Stomach (tissue), 19 donors: ENCODE measurements at places on chromosomes 4 and X. TPM values are rescaled to one million over a fixed set of nuclear protein-coding genes. Genes with fewer than 3 reads are reported as not detected.

DNA sequence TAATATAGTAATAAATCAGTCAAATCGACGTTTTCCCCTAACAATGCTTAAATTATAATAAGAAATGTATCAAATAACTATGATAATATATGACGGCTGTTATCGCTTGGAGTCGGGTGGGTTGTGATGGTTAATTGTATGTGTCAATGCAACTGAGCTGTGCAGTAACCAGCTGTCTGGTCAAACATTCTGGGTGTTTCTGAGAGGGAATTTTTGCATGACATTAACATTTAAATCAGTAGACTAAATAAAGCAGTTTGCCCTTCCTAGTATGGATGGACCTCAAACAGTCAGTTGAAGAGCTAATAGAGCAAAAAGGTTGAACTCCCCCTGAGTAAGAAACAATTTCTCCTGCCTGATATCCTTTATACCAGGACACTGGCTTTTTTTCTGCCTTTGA is 96.7 kb downstream of the YIPF7 start:
- H3K27me3 ChIP-seq = no peaks in the 10 kb centered on the region
- no peaks in the 10 kb centered on the region for H3K4me1 ChIP-seq
- no peak for DNase-seq
- no peak overlapping the region for H3K27ac ChIP-seq

GRCh38 chrX:75522565-75523431 is at the start of gene ZDHHC15:
Gene ZDHHC15, minus strand, starts transcription at chrX:75523037. Its CDS starts 13 bp downstream, at chrX:75523024.
- peak within 1 kb of the TSS; percentile 77 for H3K27ac ChIP-seq
- DNase-seq = peak; percentile 83

DNA sequence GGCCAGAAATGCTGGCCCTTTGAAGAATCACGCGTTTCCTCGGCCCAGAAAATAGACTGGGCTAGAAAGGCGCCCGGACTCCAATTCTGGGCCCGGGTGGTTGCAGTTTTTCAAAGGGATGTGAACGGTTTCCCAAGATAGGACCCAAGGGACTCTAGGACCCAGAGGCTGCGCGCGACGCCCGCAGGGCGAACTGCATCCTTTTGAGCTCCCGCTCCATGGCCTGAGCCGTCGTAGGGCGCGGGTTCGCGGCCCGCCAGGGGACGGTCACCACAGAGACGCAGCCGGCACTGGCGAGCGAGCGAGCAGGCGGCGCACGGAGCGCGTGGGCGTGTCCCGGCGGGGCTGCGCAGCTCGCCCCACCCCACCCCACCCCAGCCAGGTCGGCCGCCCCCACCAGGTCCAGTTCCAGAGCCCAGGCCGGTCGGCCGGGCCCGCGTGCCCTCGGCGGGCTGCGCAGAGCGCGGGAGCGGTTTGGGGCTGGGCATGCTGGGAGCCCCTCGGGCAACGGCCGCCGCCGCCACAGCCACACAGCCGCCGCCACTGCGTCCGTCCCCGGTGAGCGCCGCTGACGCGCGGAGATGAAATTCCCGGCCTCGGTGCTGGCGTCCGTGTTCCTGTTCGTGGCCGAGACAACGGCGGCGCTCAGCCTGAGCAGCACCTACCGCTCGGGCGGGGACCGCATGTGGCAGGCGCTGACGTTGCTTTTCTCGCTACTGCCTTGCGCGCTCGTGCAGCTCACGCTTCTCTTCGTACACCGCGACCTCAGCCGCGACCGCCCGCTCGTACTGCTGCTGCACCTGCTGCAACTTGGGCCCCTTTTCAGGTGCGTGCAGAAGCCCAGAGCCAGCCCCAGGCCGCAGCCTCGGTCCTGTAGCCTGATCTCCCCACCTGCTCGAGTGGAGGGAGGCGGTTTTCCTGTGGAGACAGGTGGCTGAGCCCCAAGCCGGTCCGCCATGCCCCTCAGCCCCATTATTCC is at the start of gene XK:
TSS of gene XK (plus strand) at position 411 of the 979 bp plus-strand sequence. CDS start at position 582, 171 bp downstream.
- peak within 1 kb of the TSS; percentile 47 for H3K4me3 ChIP-seq
- no peaks in the 10 kb centered on the region for H3K36me3 ChIP-seq
- H3K27me3 ChIP-seq = no peaks in the 10 kb centered on the region
- DNase-seq = peak; percentile 65
- H3K27ac ChIP-seq = peak within 1 kb of the TSS; percentile 83

GRCh38 chr4:95439896-95440295 is 108.9 kb downstream of the UNC5C start:
- no peak overlapping the region for H3K27ac ChIP-seq
- H3K36me3 ChIP-seq = no peaks in the 10 kb centered on the region
- no peaks in the 10 kb centered on the region for H3K27me3 ChIP-seq
- H3K4me1 ChIP-seq = no peaks in the 10 kb centered on the region
- no peak overlapping the region for H3K4me3 ChIP-seq

DNA sequence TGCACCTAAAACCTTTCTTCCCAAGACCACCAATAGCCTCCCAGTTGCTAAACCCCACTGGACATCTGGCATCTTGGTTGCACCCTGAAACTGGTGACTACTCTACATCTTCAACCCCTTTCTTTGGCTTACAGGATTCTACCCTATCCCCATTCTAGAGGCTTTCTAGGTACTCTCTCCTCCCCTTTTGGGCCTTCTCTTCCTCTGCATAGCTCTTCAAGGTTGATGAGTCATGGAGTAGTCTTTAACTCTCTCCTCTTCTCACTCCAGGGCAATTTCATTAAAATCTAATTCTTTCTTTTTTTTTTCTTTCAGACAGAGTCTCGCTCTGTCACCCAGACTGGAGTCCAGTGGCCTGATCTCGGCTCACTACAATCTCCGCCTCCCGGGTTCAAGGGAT is 16.8 kb downstream of the APOO start:
- H3K36me3 ChIP-seq = no peaks in the 10 kb centered on the region
- DNase-seq = no peak
- no peaks in the 10 kb centered on the region for H3K27me3 ChIP-seq

GRCh38 chrX:103530545-103530944 is 11.3 kb upstream of the RAB40A start:
- DNase-seq = no peak
- no peak overlapping the region for H3K27ac ChIP-seq
- H3K4me3 ChIP-seq = no peak overlapping the region
- H3K27me3 ChIP-seq = peaks cover 9% of the 10 kb centered on the region
- no peaks in the 10 kb centered on the region for H3K36me3 ChIP-seq

GRCh38 chr4:31349907-31350306 is 629.7 kb downstream of the PCDH7 start:
- H3K36me3 ChIP-seq = no peaks in the 10 kb centered on the region
- no peak overlapping the region for H3K4me3 ChIP-seq
- no peaks in the 10 kb centered on the region for H3K4me1 ChIP-seq
- H3K27me3 ChIP-seq = no peaks in the 10 kb centered on the region
- no peak overlapping the region for H3K27ac ChIP-seq
- DNase-seq = peak; percentile 16

- no peak for DNase-seq
- H3K36me3 ChIP-seq = no peaks in the 10 kb centered on the region
- no peak overlapping the region for H3K27ac ChIP-seq
- H3K27me3 ChIP-seq = no peaks in the 10 kb centered on the region
- H3K4me1 ChIP-seq = no peaks in the 10 kb centered on the region
- no peak overlapping the region for H3K4me3 ChIP-seq
These were observed 148.3 kb downstream of the BANK1 start for GRCh38 chr4:101938836-101939235.

DNA sequence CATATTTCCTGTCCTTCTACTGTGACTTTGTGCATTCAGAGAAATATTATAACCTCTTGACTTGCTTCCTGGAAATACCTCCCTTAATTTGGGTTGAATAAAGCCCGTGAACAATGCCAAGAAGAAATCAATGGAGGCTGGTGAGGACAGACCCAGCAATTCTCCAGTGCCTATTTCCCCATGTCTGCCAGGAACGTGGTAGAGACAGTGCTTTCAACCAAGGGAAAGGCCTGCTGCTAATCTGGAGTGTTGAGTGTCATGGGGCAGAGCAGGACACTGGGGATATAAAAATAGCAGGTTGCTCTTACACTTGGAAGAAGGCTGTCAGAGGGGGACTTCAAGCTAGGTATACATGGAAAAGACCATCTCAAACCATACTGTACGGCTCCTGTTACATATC is 19.9 kb downstream of the TSC22D3 start:
- no peak for DNase-seq
- H3K4me1 ChIP-seq = peaks cover 20% of the 10 kb centered on the region
- no peak overlapping the region for H3K27ac ChIP-seq
- H3K36me3 ChIP-seq = no peaks in the 10 kb centered on the region
- no peak overlapping the region for H3K4me3 ChIP-seq

GRCh38 chr4:8295471-8295870 is 25.9 kb downstream of the HTRA3 start:
- H3K36me3 ChIP-seq = peaks cover 45% of the 10 kb centered on the region
- no peak overlapping the region for H3K4me3 ChIP-seq
- no peak for DNase-seq
- no peaks in the 10 kb centered on the region for H3K27me3 ChIP-seq
- no peak overlapping the region for H3K27ac ChIP-seq
- no peaks in the 10 kb centered on the region for H3K4me1 ChIP-seq

- H3K36me3 ChIP-seq = no peaks in the 10 kb centered on the region
- H3K27me3 ChIP-seq = no peaks in the 10 kb centered on the region
- DNase-seq = no peak
- H3K27ac ChIP-seq = no peak overlapping the region
- no peak overlapping the region for H3K4me3 ChIP-seq
- no peaks in the 10 kb centered on the region for H3K4me1 ChIP-seq
These were observed 154.8 kb upstream of the ZFP42 start for GRCh38 chr4:187840814-187841213.

- DNase-seq = no peak
- no peaks in the 10 kb centered on the region for H3K4me1 ChIP-seq
These were observed 7.4 kb upstream of the PDE6B start for GRCh38 chr4:617644-618641.

DNA sequence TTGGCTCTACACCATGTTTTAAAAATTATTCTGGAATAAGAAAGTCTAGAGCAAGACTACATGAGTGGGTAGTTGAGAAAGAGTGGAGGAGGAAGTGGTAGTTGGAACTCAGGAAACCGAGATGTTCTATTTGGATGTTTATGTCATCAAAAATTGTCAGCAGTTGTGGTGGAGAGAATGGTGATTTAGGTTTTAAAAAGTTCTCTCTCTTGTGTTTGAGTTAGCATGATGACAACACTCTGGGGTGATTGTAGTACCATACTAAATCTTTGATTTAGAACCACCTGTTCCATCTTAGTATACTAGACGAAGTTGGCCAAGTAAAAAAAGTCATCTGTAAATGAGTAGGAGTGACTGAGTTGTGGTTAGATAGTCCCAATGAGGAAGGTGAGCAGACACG is 40.7 kb downstream of the KLHL2 start:
- no peak overlapping the region for H3K4me3 ChIP-seq
- no peaks in the 10 kb centered on the region for H3K36me3 ChIP-seq
- no peaks in the 10 kb centered on the region for H3K4me1 ChIP-seq
- peak overlapping the region; percentile 29 for H3K27ac ChIP-seq
- H3K27me3 ChIP-seq = no peaks in the 10 kb centered on the region
- no peak for DNase-seq

- H3K36me3 ChIP-seq = no peaks in the 10 kb centered on the region
- H3K4me3 ChIP-seq = no peak overlapping the region
- no peaks in the 10 kb centered on the region for H3K27me3 ChIP-seq
- no peak overlapping the region for H3K27ac ChIP-seq
These were observed 27.2 kb upstream of the SLC6A14 start for GRCh38 chrX:116409219-116409618.

DNA sequence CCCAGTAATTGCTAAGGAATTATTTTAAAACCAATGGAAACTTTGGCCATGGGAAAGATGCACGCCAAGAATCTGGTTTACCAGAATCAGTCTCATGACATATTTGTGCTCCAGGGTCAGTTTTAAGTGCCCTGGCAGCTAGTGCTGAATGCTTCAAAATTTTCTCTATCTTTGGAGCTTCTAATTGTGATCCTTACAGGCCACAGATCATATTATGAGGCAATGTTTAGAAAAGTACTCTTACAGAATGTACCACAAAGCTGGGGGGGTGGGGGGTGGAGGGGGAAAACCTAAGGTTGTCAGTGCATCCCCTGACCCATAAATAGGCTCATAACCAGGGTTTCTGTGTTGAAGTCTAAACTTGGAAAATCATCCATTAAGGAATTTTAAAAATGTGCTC is 514.5 kb downstream of the INPP4B start:
- DNase-seq = no peak
- no peaks in the 10 kb centered on the region for H3K36me3 ChIP-seq
- H3K4me3 ChIP-seq = no peak overlapping the region
- H3K27me3 ChIP-seq = no peaks in the 10 kb centered on the region
- H3K4me1 ChIP-seq = peaks cover 19% of the 10 kb centered on the region

DNA sequence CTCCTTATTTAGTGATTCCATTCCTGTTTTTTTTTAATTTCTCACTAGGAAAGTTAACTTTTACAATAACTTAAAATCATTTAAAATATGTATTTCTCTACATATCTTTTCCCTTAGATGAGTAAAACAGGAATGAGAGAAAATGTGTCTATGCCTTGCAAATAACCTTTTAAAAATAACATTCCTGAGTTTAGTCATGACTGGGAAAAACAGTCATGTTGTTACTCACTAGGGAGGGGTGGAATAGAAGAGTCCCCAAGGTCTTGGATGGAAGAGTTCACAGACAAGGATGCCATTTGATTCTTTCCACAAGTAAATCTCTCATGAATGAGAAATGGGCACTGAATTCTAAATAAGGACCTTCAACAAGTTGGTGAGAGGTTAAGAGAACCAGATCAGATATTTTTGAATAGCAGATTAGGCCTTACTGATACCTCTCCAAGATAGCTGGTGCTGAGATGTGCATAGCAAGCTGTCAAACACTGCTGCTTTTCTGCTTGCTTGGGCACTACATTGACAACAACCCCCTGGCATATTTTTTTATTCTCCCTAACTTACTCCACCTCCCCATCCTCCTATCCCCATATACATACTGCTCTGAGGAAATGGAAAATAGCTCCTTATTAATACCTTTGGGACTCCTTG is 25.1 kb downstream of the UGDH start:
- DNase-seq = no peak
- no peaks in the 10 kb centered on the region for H3K4me1 ChIP-seq
- peaks cover 70% of the 10 kb centered on the region for H3K36me3 ChIP-seq
- H3K27ac ChIP-seq = no peak overlapping the region
- H3K4me3 ChIP-seq = no peak overlapping the region
- no peaks in the 10 kb centered on the region for H3K27me3 ChIP-seq

GRCh38 chr4:107625391-107625902 is 94.6 kb downstream of the PAPSS1 start:
- H3K27me3 ChIP-seq = no peaks in the 10 kb centered on the region
- no peaks in the 10 kb centered on the region for H3K4me1 ChIP-seq
- no peak overlapping the region for H3K27ac ChIP-seq
- H3K4me3 ChIP-seq = no peak overlapping the region
- peaks cover 19% of the 10 kb centered on the region for H3K36me3 ChIP-seq

DNA sequence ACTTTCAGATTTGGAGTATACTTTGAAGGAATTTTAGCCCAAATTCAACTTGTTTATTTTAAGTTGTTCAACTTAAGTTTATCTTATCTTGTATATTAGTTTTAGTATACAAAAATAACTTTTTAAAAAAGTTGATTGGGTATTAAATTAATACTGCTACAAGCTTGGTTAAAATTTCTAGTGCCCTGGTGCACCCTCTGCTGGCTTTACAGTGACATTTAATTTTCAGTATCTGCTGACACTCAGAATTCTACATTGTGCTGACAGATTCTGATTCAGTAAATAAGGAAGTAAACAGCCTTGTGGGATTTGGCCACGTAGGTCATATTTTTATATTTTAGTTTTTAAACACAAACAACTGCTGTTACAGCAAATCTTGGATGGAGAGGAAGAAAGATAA is 2.9 kb downstream of the EDA start:
- DNase-seq = no peak
- H3K27me3 ChIP-seq = peaks cover 20% of the 10 kb centered on the region
- H3K36me3 ChIP-seq = no peaks in the 10 kb centered on the region
- H3K27ac ChIP-seq = no peak overlapping the region

Gene TREX2
- 13.3 TPM for total RNA-seq

Gene TMEM175
- 20.1 TPM for total RNA-seq

Gene SEC24B
- total RNA-seq = 26.8 TPM

Gene APEX2
- total RNA-seq = 0.29 TPM
